Neural cell (in vitro differentiated cells): ENCODE measurements at places on chromosomes 3 and 15. TPM values are rescaled to one million over a fixed set of nuclear protein-coding genes. Genes with fewer than 3 reads are reported as not detected.

The FGF12 gene
- polyA plus RNA-seq: 2.1 and 4.8 TPM in 2 replicates

The MEX3B gene
- polyA plus RNA-seq: 38.8 and 46.0 TPM in 2 replicates

The TNFSF10 gene
- polyA plus RNA-seq: not detected in 2 replicates

The FES gene
- polyA plus RNA-seq: not detected in 2 replicates

The GOLGA8J gene
- not detected in 2 replicates for polyA plus RNA-seq
